ENCODE measurements at places on chromosomes 6 and 20.

DNA sequence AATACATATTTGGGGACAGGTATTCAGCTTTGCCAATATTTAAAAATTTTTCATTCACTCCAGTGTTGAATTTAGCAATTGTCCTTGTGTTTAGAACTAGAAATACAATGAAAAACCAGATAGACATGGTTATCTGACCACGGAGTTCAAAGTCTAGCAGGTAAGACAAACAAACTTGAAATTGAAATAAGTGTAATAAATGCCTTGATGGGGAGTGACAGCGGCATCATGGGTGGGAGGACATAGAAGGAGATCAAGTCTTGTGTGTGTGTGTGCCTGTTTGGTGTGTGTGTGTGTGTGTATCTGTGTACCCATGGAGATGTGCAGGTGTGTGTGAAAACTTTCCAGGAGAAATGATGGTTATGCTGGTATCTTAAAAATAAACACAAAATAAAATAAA lies 750.0 kb upstream of the CITED2 start:
- no peak for DNase-seq

- no peak for DNase-seq
Measured at GRCh38 chr6:125931733-125932450, 24.7 kb upstream of the HINT3 start.

- DNase-seq = peak; percentile 48
Measured at GRCh38 chr6:43509984-43510826, at the start of gene LRRC73. Gene LRRC73 (minus strand): TSS chr6:43510346. CDS start chr6:43509785, 561 bp downstream.

DNA sequence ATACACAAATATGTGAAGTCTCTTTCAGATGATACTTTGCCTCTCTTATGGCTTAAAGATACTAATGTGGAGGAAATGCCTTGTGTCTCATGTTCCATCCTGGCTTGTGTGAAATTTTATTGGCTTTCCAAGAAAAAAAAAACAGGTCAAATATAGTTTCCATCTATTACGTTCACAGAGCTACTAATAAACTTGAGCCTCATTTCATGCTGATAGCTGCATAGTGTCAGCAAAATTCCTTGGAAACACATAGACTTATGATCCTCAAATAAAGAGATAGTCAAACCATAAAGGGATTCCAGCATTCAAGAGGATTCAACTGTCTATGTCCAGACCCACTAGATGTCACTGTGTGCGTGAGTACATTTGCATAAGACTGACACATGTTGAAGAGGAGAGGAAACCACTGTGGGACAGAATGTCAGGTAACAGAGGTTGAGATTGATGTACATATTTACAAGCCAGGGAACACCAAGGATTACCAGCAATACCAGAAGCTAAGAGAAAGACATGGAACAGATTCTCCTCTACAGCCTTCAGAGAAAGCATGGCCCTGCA lies 266.6 kb downstream of the COL12A1 start:
- no peak for DNase-seq

DNA sequence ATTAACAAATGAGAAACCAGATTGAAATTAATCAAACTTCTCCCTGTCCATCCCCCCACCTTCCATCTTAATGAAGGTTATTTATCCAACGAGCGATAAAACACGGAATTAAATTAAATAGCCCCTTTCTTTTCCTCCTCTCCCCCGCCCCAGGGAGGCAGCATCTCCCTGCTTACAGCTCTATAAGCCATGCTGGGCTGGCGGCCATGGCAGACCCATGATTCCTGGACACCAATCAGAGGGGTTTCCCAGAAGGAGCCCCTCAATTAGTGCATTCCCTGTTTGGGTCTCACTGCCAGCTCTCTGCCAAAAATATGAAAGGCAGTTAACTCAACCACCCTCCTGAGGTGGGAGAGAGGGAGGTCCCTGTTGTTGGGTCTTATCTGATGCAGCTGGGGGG lies 33.8 kb downstream of the GRM4 start:
- DNase-seq = no peak

GRCh38 chr6:27138837-27139755 lies 108.4 kb upstream of the PRSS16 start:
- DNase-seq = no peak

- DNase-seq = no peak
Measured at GRCh38 chr6:132359886-132360285, 41.4 kb downstream of the MOXD1 start.

DNA sequence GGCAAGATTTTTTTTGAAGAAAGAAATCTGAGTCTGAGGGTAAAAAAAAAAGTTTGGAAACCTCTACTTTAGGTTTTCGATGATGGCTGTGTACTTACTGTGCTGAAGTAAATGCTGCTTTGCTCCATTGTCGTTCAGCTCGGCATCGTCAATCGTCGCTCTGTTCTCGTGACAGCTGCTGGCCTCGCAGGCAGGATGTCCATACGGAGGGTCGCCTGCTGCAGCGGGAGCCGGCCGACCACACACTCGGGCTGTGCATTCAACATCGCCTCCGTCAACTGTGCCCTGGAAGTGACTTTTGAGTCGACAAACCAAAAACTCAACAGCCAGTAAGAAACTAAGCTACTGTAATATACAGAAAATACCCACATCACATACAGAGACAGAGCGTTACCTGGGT lies 53.1 kb upstream of the SMOC2 start:
- DNase-seq = no peak

GRCh38 chr6:140671926-140672325 lies 1297.5 kb upstream of the CITED2 start:
- DNase-seq = no peak

DNA sequence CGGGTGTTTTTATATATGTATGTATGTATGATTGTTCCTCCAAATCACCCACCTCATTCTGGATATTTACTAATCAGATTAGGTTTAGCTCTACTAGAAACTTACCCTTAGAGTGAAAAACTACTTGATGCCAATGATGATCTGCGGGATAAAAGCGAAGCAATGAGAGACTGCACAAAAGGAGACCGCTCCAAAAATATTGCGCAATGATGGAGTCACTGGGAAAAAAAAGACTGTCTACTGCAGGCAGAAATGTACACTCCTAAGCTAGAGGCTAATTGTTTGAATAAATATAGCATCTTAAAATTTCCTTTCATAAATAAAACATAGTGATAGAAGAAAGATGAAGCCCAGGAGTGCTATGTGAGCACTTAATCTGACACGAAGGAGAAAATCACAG lies 7.3 kb downstream of the RAB32 start:
- no peak for DNase-seq

GRCh38 chr20:36644032-36644705 lies 1.8 kb downstream of the SLA2 start:
- no peak for DNase-seq

- no peak for DNase-seq
Measured at GRCh38 chr6:29011276-29011734, 6.2 kb upstream of the ZNF311 start.

GRCh38 chr6:129498950-129499842 lies 210.8 kb downstream of the ARHGAP18 start:
- peak; percentile 9 for DNase-seq

DNA sequence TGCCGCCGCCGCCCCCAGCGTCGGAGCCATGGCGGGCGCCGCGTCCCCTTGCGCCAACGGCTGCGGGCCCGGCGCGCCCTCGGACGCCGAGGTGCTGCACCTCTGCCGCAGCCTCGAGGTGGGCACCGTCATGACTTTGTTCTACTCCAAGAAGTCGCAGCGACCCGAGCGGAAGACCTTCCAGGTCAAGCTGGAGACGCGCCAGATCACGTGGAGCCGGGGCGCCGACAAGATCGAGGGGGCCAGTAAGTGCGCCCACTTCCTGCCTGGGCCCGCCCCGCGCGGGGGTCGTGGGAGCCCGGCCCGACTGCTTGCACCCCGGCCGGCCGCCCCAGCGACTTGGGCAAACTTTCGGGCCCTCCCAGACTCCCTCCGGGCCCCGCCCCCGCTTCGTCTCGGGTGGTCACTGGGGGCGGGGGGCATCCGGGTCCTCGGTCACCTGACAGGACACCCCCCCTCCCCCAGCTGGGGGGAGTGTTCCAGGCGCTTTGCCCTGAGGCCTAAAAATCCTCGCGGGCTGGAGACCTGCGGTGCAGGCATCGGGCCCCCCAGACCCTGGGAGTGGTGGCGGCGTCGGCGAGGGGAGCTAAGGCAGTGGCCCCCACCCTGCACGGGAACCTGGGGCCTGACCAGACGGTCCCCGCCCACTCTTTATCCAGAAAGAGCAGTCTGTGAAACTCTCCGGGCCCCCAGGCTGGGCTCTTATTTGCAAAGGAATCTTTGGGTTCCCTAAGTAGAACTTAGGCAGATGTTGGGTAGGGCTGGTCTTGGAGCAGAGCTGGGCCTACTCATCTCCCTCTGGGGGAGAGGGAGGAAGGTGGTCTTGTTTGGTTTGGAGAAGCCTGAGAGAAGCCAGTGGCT lies 501 bp downstream of the PLCG1 start:
- no peak for DNase-seq

- no peak for DNase-seq
Measured at GRCh38 chr6:140485740-140486449, 1111.4 kb upstream of the CITED2 start.

- DNase-seq = no peak
Measured at GRCh38 chr6:135811644-135812526, 39.6 kb upstream of the PDE7B start.

DNA sequence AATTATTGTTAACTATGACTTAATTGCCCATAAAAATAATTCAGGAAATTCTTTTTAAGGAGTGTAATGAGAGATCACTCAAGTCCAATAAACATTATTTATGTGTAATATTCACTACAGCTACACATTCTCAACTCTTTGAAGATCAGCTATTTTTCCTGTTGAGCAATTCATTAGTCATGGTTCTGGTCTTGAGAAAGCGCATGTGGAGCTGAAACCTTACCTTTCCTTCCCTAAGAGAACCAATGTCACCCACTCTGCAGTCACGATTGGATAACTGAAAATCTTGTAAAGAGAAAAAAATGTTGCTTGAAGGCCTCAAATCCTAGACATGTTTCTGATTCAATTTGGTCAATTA lies 736.9 kb upstream of the MARCKS start:
- no peak for DNase-seq

DNA sequence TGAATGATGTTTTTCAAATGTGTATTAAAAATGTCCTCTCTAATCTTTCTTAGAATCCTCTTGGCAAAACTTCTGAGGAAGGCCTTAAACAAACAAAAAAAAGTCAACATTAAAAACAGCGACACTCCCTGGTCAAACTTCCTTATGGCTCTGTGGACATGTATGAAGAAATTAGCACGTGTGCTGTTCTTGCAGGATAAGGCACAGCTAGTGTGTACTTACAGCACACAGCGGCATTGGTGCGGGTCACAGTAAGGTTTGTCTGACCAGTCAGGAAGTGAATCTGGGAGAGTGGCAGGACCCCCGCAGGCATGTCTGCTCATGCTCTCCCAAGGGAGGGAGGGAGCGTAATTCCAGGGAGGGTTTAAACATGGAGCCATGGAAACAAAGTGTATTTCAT lies 38.8 kb downstream of the SLC22A1 start:
- DNase-seq = no peak

- no peak for DNase-seq
Measured at GRCh38 chr20:24359321-24360027, 110.0 kb upstream of the SYNDIG1 start.

GRCh38 chr6:168782187-168782751 lies 341.3 kb downstream of the SMOC2 start:
- no peak for DNase-seq

DNA sequence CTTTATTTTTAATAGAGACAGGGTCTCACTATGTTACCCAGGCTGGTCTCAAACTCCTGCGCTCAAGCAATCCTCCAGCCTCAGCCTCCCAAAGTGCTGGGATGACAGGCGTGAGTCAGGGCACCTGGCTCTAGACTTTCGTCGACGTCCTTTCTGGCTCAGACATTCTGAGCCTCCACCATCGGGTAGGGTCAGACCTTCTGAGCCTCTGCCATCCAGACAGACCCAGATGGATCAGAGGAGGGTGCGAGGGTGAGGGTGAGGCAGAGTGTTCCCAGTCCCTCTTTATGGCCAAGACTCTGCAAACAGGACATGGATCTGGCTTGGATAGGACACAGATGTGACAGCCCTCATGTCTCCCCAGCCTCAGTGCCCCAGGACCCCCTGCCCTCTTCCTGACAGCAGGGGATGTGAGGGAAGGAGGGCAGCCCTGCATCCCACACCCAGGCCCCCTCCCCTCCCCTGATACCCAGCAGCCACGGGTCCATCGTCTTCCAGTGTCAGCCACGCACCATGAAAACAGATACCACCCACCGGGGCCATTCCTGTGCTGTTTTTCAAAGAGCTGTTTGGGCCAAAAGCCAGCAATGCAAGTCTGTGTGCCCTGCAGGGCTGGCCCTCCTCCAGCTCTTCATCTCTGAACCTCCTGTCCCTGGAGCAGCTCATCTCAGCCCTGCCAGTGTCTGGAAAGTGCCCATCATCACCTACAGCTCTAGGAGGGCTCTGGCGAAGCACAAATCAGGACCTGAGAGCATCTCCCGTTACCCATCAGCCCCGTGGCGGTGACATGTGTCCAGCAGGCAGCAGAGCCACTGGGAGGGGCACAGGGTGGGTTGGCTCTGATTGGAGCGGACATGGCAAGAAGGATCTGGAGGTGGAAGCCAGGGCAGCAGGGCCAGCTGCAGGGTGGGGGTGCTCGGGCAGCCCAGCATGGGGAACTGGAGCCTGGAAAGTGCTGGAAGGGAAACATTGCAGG lies 208.4 kb downstream of the PREX1 start:
- no peak for DNase-seq

DNA sequence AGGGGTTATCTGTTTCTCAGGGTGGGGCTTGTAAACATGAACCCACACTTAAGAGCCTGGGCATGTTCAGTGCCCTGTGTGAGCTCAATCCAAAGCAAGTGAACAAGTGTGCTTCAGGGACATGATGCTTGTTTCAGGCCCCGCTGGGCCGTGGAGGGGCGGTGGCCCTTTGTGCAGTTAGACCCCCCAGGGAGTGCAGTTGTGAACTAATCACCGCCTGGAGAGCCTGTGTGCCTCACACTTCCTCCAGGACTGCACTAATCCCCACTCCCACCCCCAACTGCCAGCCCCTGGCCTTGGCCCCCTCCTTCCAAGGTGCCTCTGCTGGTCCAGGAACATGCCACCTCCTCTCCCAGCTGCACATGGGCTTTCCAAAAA lies 58.1 kb downstream of the RREB1 start:
- DNase-seq = no peak

DNA sequence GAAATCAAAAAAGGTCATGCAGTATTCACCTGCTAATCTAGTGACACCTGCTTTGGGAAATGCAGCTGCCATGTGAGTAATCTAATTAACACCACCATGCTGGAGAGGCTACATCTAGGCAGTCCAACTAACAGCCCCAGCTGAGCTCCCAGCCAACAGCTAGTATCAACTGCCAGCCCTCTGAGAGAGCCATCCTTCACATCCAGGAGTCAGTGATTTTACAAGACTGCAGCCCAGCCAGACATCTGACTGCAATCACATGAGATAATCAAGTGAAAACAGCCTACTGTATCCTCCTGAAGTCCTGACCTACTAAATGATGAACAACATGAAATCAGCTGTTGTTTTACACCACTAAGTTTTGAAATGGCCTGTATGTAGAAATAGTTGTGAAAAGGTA lies 298.4 kb downstream of the TRDN start:
- DNase-seq = no peak

Data from GM18507 (cell line).